B cell (primary cell): ENCODE measurements at places on chromosomes 1 and 21. TPM values are rescaled to one million over a fixed set of nuclear protein-coding genes. Genes with fewer than 3 reads are reported as not detected.

The MAN1C1 gene
- 0.70 and 0.89 TPM in 2 replicates for total RNA-seq

The OPTC gene
- not detected in 2 replicates for total RNA-seq

The RUNX3 gene
- total RNA-seq = 116 and 127 TPM in 2 replicates

The CD1C gene
- 6.6 and 7.4 TPM in 2 replicates for total RNA-seq

GRCh38 chr1:22189619-22190018, 46.7 kb upstream of the WNT4 start:
- no peak for DNase-seq

DNA sequence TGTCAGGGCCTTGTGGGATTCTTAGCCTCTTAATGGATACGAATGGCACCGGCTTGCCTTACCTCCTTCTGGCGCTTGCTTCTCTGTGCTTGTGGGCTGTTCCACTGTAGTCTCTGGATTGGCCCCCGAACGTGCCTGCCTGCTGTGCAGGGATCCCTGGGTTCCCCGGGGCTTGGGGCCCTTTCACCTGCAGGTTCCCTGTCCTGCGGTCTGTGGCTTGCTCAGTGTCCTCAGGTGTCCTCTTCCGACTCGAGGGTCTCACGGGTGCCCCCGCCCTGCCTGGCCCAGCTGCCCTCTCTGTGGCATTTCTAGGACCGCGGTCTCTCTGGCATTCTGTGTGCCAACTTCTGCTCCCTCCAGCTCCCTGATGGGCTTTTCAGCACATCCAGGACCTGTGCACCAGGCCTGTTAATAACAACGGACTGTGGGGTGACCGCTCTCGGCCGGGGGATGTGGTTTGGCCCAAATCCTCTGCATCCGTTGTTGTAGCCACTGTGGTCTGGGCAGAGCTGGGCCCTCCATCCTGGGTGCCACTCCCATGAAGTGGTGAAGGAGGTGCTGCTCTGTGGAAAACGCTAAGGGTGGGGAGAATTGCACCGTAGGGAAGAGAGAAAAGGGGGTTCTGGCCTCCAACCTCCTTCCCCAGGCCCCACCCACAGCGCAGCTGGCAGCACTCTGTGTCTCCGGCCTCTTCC, 12.4 kb downstream of the COL18A1 start:
- DNase-seq = no peak

- peak; percentile 22 for DNase-seq
Measured at GRCh38 chr1:15616373-15617172, 685 bp upstream of the DDI2 start.

DNA sequence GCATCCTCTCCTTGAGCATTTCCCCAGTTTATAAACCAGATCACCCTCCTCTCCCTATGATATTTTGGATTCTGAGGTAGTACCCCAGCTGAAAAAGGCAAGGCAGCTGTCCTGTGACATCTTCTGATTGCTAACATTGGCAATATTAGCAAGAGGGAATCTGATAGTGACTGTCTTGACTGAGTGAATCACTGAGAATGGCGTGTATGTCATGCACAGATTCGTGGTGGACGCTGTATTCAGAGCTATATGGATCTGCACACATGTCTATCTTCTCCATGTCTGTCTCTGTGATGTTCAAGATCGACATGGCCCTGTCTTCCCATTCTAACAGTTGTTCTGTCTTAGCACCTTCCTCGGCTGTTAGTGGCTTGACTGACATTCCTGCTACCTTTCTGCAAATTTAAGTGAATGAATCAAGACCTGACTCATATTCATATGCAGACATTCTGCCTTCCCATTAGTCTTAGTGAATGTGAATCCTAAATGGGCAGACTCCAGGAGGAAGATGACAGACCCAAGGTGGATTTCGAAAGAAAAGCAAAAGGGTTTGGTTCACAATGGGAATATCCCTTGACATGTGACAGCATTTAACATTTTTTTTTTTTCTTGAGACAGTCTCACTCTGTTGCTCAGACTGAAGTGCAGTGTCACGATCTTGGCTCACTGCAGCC, 97.7 kb downstream of the PGBD5 start:
- DNase-seq = no peak

GRCh38 chr1:234047123-234047522, 142.6 kb downstream of the SLC35F3 start:
- DNase-seq = no peak

GRCh38 chr21:45441431-45442255, 36.7 kb downstream of the COL18A1 start:
- no peak for DNase-seq
